ENCODE measurements at places on chromosomes 11 and 22. TPM values are rescaled to one million over a fixed set of nuclear protein-coding genes. Genes with fewer than 3 reads are reported as not detected.

UCP3 gene
- total RNA-seq = 1.7 TPM

HOATZ gene
- total RNA-seq = not detected

MUC5AC gene
- total RNA-seq = not detected

MPEG1 gene
- total RNA-seq = not detected

DNA sequence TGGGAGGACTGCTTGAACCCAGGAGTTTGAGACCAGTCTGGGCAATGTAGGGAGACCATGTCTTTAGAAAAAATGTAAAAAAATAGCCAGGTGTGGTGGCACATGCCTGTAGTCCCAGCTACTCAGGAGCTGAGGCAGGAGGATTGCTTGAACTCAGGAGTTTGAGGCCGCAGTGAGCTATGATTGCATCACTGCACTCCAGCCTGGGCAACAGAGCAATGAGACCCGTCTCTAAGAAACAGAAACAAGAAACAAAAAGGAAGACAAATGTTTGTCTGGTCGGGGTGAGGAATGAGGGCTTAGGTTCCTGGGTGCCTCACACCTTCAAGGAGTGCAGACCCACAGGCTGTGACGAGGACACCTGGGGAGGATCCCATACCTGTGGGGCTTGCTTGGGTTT is 191.9 kb downstream of the CEP164 start:
- DNase-seq = no peak

DNA sequence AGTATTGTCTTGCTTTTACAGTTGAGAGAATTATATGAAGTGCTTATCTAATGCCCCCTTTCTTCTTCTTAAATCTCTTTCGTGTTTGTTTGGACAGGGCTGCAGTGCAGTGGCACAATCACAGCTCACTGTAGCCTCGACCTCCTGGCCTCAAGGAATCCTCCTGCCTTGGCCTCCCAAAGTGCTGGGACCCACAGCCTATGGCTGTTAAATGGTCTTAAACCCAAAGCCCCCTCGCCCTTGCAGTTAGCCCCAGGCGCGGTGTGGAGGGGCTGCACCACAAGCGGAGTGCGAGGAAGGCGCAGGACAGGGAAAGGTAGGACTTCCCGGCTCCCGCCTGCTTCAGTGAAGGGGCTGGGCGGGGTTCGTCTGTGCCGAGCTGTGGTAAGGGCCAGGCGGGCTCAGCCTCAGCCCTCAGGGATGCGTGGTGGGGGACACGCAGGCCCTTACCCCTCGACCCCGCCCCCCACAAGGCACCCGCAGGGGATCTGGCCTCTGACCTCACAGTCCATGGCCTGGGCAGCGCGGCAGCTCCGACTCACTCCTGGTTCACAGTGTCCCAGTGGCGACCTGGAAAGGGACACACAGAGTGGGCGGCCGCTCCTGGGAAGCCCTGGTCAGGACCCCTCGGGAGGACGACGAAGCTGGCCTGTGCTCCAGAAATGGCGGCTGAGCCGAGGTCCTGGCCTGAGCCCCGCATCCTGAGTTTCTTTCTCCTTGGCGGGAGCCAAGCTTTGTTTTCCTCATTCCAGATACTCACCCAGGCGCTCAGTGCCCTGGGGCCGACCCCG is 24.5 kb downstream of the BID start:
- no peak for DNase-seq

DNA sequence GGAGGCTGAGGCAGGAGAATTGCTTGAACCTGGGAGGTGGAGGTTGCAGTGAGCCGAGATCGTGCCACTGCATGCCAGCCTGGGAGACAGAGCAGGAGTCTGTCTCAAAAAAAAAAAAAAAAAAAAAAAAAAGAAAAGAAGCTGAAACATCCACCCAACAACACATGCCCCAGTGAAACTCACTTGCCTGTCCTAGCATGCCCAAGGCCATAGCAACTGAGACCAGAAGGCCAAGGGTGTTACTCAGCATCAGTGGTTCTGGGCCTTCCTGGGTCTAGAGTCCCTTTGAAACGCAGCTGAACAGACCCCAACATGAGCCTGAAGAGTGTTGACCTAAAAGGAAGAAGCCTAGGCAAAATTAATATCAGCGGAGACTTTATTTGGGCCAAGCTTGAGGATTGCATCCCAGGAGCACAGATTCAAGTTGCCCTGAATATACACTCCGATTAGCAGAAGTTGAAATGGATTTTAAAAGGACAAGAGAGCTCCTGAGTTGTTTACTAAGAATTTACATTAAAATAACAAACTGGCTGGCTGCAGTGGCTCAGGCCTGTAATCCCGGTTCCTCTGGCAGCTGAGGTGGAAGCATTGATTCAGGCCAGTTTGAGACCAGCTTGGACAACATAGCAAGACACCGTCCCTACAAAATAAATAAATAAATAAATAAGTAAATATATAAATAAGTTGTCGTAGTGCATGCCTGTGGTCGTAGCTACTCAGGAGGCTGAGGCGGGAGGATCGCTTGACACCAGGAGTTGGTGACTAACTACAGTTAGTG is 7.0 kb downstream of the PRDX5 start:
- no peak for DNase-seq

GRCh38 chr11:67267188-67268080 is 1.2 kb downstream of the GRK2 start:
- no peak for DNase-seq

DNA sequence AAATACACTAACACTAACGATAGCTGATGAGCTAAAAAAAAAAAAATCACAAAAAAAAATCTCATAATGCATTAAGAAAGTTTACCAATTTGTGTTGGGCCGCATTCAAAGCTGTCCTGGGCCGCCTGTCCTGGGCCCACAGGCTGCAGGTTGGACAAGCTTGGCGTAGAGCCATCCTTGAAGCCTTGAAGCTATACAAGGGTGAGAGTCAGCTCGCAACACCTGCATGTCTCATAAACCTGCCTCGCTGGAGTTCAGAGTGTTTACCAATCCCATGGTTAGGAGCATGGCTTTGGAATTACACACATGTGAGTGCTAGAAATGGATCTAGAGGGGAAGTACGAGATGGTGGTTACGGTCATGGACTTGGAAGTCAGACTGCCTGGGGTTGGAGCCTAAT is 453.7 kb downstream of the INSC start:
- no peak for DNase-seq

- DNase-seq = no peak
Observed at GRCh38 chr11:117950301-117950700, 21.1 kb upstream of the TMPRSS13 start.

DNA sequence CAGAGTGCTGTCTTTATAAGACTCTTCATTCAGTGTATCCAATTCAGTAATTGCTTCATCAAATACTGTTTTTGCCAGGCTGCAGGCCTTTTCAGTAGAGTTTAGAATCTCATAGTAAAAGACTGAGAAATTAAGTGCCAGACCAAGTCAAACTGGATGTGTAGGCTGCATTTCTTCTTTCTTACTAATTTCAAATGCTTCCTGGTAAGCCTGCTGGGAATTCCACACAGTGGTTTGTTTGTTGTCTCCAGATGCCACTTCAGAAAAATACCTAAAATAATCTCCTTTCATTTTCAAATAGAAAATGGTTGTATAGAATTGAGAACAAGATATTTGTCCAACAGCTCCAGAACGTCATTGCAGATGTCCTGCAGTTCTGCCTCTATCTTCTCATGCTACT is 34.7 kb downstream of the LDHAL6A start:
- DNase-seq = no peak

GRCh38 chr11:66636411-66636810 is 2.1 kb upstream of the RBM4 start:
- no peak for DNase-seq

DNA sequence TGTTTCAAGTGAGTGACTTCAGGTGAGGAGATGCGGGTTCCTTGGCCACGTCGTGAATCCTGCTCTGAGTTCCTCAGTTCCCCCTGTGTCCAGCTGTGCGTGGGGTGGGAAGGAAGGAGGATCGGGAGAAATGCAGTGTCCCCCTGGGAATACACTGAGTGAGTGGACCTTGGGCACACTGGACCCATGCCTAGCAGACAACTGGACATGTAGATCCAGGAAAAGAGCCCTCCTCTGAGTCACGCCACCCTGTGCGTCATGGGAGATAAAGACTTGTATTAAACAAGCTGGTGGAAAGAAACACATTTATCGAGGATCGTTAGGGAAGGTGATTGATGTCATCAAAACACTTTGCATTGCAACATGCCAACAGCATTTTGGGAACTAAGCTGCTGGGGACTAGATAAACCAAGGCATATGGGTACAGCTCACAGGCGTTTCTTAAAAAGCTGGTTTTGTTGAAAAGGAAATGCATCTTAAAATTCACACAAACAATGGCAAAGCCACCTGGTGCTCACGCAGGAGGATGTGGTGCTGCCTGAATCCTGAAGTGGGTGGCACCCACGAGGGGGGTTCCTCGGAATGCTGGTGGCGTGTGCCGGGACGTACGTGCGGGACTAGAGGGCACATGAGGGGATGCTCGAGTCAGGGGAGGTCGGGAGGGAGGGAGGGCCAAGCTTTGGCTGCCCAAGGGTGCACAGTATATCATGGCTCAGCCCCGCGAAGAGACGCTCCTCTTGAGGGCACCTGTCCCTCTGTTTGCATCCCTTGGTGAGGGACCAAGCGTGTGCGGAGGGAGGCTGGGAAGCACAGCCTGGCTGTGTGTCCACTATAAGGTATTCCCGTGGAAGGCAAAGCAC is 303.5 kb downstream of the TBC1D22A start:
- DNase-seq = peak; percentile 84

- DNase-seq = peak; percentile 37
Observed at GRCh38 chr11:61377461-61378160, 14.8 kb upstream of the TMEM216 start.

DNA sequence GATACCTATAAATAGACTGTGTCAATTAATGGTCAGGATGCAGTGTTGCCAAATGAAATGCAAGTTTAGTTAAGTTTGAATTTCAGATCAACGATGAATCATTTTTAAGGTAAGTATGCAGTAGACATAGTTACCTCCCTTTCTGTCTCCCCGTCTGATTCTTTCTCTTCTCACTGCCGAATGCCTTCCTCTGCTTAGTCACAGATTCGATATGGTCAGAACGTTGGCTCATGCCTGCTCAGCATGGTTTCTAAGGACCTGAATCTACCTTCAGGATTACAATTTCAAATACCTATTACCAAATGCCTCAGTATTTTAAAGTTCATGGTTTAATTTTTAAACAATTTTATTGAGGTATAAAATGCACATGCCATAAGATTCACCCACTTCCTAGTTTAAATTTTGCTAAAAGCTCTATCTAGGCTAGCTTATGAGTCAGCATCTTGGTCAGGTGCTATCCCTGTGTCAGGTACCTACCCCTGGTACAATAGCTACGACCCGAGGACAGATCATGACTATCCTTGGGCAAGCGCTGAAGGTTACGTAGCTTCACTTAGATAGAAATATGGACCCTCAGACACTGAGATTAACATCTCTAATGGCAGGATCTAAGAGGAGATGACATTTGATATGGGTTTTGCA is 78.2 kb upstream of the SPON1 start:
- DNase-seq = no peak

GRCh38 chr11:44398266-44399030 is 88.5 kb upstream of the ALX4 start:
- no peak for DNase-seq

DNA sequence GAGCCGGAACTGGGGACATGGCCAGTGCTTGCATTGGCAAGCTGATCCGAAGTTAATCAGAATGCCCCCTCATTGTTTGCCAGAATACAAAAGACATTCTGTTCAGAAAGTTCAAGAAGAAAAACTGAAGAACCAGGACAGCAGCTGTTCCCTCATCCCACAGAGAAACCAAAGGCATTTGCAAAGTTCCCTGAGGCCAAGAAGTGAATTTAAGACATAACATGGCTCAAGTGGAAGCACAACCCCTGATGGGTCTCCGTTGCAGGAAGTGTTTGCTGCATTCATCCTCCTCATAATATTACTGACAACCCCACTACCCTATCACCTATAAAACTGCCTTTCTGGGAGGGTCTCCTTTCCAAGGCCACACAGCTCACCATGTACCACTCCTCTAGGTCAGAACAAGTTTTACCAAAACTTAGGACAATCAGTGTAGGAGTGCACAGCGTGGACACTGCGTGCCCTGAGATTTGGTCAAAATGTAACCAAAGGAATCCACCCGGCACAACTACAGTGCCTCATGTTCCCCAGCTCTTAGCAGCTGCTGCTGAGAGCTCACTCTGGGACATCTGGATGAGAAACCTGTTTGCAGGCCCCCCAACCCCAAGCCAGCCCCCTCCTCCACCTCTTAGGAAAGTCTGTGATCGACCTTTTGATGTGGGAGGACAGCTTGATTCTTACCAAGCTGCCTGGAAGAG is 101.6 kb upstream of the AKIP1 start:
- DNase-seq = peak; percentile 41

Measured in fibroblast of villous mesenchyme (primary cell).